ENCODE measurements at places on chromosomes 5 and 9.

DNA sequence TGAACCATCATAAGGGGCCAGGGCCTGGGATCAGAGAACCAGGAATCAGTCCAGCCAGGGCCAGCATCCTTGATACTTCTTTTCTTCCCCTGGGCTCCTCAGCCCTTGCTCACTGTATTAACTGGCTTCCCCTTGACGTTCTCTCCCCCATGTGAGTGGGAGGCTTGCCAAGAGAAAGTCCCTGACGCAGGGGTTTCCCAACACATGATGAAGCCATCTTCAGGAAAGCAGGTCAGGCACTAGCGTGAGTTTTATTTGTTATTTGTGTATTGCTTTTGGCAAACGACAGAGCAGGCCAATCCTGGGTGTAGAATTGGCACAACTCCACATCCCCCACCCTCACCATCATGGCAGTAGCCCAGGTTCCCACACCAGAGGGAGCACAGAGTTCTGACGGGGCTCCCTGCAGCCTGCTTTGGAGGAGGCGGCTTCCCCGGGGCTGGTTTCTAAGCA, 165.5 kb upstream of the NFIL3 start:
- peak; percentile 59 for DNase-seq

- no peak for DNase-seq
Measured at GRCh38 chr5:72065751-72066255, 41.5 kb upstream of the MAP1B start.

DNA sequence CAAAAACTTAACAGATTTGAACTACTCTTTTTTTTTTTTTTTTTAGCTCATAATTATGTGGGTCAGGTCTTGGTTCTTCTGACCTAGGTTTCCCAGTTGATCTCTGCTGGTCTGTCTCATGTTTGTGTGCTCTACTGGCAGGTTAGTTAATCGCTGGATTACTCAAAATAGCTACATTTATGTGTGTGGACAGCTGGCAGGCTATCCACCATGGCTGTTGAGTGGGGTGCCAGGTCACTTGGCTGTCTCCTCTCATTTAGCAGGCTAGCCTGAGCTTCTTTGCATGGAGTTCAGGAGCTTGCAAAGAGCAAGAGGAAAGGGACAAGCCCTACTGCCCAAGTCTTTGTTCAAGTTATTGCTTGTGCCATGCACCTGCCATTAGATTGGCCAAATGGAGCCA, 9.3 kb downstream of the ADCY2 start:
- DNase-seq: no peak

- DNase-seq: no peak
Measured at GRCh38 chr5:179153921-179154345, 93.8 kb downstream of the ZNF354C start.

- no peak for DNase-seq
Measured at GRCh38 chr9:115888131-115888530, 265.5 kb upstream of the PAPPA start.

DNA sequence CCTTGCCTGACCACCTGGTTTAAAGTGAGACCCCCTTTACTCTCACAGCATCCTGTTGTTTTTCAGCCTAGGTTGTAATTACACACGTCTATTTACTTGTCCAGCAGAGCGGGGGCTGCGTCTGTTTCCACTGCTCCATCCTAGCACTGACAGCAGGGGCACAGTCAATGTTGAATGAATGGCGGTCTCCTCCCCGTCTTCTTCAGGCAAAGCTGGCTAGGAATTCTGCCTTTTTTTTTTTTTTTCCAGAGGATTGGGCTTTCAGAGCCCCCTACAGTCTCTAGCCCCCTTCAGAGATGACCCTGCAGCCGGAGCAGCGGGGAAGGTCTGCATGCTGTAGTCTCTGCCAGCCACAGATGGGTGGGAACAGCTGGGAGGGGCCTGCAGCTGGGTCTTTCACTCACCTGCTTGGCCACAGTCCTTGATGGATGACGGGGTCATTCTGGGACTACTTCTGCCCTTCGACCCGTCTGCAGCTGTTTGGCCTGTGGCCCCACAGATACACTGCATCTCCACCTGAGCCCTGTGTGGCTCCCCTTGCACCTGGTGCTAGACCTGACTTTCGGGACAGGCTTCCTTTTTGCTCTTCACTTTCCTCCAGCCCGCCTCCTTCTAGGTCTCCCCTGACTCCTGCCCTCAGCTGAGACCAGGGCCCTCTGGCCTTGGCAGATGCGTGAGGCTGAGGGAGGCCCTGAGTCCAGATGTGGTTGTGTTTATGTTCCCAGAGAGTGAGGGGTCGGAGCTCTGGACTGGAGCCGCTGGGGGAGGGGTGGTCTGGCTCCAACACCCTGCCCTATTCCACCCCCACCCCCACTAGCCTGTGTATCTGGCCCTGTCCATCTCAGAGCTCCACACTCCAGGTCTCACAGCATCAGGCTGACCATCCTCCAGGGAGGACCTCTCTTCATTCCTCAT, 8.0 kb downstream of the PITX1 start:
- DNase-seq: no peak

GRCh38 chr5:137592317-137592716, 93.2 kb upstream of the SPOCK1 start:
- no peak for DNase-seq

DNA sequence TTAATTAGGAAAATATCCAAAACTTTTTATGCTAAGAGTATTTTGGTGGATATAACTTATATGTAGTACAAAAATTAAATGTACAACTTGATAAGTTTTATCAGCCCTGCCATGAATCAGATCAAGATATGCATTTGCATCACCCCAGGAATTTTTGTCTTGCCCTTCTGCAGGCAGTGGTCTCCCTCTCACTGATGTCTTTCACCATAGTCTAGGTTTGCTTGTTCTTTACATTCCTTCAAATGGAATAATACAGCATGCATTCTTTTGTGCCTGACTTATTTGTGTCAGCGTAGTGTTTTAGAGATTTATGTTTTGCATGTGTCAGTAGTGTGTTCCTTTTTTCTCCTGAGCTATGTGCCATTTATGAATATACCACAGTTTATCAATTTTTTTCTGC, 36.4 kb downstream of the RNF180 start:
- no peak for DNase-seq

- no peak for DNase-seq
Measured at GRCh38 chr9:4320021-4320420, 20.2 kb upstream of the GLIS3 start.

DNA sequence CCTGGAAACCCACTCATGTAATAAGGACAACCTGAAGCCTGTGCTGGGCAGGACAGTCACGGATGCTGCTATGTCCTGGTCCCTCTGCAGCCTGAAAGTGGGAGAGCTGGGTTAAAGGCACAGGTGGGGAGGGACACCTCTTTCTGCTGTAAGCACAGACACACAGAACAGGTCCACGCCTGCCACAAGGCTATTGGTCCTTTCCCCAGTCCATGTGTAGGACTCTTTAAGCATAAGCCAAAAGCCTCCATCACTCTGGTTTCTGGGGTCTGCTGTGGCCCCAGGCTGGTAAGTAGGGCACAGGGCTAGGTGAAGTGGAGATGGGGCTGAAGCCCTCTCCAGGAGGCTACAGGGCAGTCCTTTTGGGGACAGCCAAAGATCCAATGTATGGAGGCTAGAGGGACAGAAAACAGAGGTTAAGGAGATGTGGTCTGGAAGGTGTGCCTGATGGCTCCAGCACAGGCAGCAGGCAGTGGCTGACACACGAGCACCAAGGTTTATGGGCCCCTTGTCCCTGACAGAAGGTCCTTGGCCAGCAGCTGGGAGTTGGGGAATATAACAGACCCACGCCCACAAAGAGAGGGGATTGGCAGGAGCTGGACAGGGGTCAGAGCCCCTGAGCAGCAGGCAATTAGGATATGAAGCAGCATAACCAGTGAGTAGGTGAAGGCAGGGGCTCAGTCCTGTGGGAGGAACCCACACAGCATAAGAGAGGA, 203.6 kb upstream of the MVB12B start:
- no peak for DNase-seq

DNA sequence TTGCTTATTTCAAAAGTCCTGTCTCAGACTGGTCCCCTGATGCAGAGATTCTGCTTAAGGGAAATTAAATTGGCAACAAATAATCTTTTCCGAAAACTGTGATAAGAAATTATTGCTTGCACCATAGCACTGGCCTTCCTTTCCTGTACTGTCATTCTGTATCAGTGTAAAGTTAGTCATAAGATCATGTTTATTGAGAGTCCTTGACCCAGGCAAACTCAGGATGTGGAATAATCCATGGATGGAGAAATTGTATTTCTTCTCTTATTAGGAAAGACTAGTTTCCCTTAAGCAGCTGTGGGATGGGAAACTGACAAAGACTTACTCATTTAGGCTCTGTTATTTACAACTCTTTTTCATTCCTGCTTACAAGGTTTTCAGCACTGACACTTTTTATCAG, 83.0 kb upstream of the RANBP6 start:
- DNase-seq: no peak

GRCh38 chr9:136326761-136327303, 507 bp upstream of the GPSM1 start:
- no peak for DNase-seq

DNA sequence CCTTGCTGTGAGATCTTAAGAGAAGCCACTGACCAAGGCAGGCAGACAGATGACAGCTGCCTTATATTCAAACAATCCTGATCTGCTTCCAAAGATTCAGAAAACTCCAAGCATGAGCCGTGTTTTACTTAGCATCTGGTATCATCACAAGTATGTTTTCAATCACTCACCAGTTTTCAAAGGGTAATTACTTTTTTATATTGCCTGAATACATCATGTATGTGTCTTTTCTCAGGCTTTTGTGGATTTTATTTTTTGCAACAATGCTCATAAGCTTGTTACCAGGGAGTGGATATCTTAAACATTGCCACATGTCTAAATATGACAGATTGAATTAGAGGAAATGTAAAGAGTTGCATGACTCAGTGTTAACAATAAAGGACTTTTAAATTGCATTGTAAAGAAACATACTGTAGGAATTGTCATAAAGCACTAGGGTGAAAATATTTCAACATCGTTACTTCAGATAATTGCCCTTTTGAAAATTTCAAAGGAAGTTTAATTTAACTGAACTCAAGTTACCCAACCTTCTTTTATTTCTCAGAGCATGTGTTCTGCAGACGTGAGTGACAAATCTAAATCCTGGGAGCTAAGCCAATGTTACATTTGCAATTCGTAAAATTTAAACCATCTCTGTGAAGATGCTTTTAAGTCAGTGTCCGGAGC, 326.1 kb downstream of the PLK2 start:
- no peak for DNase-seq

DNA sequence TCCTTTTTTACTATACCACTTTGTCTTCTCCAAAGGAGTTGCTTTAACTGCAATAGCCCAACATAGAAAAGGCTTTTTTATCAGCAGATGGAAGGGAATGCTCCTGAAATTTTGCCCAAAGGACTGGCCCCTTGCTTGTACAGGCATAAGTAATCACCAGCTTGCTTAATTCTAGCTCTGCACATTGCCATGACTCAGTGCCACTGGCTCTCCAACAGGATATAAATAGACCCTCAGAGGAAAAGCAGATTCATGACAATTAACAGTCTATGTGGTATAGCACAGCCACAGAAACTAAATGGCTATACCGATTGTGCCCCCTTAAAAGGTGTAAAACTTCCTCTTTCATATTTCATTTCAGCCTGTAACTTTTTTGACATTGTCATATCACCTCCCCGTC, 227.0 kb downstream of the ZNF608 start:
- DNase-seq: peak; percentile 53

GRCh38 chr9:73200694-73201452, 49.2 kb downstream of the ANXA1 start:
- no peak for DNase-seq

DNA sequence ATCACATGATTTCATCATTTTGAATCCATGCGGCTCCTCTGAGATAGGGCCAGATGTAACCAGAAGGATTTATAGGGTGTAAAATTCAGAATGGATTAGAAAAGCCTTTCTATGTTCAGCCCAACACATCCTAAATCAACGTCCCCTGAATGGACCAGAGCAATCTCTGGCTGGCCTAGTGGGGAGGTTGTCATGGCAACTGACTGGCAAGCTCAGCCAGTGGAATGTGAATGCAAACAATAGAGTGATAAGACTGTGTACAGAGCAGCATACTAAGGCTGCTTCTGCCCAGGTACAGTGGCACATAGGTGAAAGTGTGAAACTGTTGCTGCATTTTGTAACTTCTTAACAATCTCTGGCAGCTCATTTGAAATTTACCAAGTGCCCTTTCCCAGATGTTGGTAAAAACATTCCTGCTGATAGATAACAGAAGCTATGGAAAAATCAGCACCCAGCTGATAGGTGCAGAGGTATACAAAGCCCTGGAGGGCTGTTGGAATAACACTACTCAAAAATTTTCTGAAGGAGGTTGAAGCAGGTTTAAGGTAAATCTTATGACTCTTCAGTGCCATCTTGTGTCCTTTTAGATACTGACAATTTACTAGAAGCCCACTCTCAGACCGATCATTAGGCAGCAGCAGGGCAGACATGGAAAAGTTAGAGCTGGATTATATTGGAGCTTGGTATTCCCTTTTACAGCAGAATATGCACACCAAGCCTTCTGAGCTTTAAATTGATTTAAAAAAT, 267.2 kb downstream of the RAB3C start:
- DNase-seq: peak; percentile 32

GRCh38 chr9:116550696-116551436, 136.2 kb upstream of the TRIM32 start:
- DNase-seq: no peak

DNA sequence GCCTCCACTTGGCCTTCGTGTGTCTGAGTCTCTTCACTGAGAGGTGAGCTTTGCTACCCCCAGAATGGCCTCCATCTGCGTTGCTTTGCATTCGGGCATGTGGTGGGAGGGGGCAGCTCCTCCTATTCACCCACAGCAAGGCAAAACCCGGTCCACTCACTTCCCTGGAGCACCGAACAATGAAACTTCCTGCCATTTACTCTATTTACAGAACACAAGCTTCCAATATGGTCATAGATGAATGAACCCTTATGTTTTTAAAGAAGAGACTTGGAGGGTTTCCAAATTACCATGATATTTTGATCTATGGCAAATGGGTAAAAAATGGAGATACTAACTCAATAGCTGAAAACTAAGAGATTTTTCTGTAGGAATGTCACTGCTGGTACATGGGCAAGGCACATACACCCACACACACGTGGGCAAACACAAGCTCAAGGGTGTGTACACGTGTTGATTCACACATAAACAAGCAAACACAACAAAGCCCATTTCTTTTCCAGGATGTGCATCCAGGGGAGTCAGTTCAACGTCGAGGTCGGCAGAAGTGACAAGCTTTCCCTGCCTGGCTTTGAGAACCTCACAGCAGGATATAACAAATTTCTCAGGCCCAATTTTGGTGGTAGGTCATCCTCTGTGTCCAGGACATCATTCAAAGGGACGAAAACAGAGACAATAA, 5.2 kb downstream of the GABRP start:
- no peak for DNase-seq

GRCh38 chr5:54270326-54270725, 40.0 kb downstream of the ARL15 start:
- no peak for DNase-seq

- no peak for DNase-seq
Measured at GRCh38 chr9:123326662-123327093, 29.3 kb upstream of the CRB2 start.

- no peak for DNase-seq
Measured at GRCh38 chr5:139762615-139763170, 32.9 kb upstream of the PSD2 start.

GRCh38 chr9:88378317-88378716, 9.9 kb upstream of the SPIN1 start:
- DNase-seq: no peak

Data from astrocyte of the cerebellum (primary cell).